GM23338 (cell line): ENCODE measurements at places on chromosomes 13 and 19. TPM values are rescaled to one million over a fixed set of nuclear protein-coding genes. Genes with fewer than 3 reads are reported as not detected.
A peak's percentile ranks its signal among the peaks of the same experiment; 100 is the strongest.

DNA sequence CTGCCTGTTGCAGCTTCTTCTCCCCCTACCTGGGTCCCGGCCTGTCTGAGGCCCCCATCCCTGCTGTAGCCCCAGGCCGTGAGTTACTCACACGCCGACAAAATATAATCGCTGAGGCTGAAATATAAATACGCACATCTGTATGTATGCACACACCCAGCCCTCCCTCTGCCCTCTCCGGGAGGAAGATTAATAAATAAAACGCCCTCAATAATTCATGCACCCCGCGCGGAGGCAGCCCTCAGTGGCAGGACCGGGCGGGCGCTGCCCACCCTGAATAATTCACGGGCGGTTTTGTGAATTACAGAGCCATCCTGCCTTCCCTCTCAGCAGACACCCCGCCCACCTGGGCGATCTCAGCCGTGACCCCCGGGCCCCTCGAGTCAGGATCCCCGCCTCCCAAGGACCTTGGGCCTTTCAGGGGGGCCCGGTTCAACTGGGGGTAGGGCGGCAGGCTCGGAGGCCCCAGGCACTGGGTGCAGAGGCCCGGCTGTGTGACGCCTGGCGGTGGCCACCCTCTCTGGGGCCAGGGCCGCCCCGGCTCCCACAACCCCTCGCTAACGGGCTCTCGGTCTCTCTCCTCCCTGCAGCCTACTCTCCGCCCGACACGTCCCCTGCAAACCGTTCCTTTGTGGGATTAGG, 24.2 kb downstream of the SMIM24 start:
- DNase-seq = no peak

DNA sequence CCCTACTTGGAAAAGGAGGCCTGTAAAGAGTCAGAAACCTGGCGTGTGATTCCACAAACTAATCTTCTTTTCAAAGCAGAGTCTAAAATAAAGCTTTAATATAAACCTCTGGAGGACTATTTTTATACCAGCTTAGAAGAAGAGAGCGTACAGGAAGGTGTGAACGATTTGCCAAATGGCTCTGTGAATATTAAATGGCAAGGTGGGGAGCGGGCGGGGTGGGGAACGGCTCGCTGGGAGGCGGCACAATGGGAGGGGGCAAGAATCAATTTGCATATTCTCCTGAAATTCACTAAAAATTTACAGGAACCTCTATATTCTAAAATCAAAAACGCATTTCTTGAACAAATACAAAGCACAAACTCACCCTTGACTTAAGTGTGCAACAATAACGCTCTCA, 982 bp downstream of the ZNF780B start:
- DNase-seq = no peak

- no peak for DNase-seq
Measured at GRCh38 chr19:29497241-29497640, 28.6 kb upstream of the VSTM2B start.

DNA sequence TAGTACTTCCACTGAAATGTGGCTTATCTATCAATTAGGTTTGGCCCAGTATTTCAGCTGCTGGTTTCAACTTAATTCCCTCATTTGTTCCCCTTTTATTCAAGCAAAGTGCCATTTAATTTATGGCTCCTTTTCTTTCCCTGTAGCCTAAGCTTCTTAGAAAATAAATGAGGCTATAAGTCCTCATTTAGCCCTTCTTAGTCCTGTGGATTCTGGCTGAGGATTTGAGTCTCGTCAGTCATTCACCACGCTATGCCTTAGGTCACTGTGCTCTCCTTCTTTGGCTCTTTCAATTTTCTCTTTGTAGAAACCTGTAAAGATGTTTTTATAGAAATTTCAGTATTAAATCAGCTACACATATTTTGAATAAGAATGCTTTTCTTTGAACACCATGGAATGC, 579.1 kb downstream of the GPC6 start:
- DNase-seq = no peak

GRCh38 chr13:39952249-39953233, 297.1 kb downstream of the COG6 start:
- DNase-seq = peak; percentile 26

DNA sequence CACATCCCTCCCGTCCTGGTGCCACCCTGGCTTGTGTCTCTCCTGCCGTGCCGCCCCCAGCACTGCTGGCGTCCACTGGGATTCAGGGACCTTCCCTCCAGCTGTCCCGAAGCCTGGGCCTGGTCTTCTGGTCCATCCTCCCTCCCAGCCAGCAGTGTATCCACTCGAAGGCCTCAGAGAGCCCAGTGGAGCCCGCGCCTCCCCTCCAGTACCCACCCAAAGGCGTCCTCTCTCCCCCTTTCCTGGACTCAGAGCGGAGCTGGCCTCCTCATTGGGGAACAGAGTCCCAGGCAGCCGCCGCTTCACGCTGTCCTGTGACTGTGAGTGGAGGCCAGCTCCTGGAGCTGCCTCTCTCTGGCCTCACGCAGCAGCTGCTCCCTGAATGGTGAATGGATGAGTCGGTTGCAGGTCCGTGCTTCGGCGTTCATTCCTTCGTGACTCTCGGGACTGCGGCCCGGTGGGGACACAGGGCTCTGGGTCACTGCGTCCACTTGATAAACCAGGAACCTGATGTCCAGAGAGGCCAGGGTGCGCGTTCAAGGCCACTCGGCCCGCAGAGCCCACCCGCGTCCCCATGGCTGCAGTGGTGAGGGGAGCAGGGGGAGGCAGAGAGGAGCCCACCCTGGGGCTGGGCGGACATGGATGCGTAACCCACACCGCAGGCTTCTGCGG, 12.1 kb downstream of the ONECUT3 start:
- no peak for DNase-seq

DNA sequence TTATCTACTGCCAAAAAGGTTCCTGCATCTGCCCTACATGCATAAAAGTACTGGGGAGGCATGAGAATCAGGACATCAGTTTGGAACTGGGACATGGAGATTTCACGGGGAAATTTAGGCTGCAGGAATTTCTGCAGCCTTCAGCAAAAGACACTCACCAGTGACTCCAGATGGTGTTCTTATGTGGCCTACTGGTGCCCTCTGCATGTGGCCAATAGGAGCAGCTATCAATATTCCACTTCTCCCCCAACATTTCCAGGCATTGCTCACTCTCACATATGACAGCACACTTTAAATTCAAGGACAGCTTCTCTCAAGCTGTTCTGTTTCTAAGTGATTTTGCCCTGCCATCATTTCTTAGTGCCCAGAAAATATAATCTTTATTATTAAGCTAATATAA, 570.5 kb upstream of the ARGLU1 start:
- peak; percentile 25 for DNase-seq

DNA sequence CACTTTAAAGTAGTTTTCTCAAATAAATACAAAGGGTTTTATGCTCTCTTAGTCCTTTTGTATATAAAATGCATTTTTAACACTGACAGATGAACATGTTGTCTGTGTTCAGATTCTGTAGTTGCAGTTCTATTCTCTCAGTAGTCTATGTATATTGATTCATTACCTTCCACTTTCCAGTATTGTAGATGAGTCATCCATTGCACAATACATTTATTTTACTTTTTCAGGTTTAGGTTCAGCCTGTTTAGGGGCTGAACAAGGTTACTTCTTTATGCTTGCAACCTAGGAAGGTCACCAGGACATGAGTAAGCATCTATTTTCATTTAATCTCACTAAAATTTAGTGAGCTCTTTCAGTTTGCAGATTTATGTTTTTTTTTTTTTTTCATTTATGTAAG, 173.6 kb downstream of the NALCN start:
- DNase-seq = no peak

DNA sequence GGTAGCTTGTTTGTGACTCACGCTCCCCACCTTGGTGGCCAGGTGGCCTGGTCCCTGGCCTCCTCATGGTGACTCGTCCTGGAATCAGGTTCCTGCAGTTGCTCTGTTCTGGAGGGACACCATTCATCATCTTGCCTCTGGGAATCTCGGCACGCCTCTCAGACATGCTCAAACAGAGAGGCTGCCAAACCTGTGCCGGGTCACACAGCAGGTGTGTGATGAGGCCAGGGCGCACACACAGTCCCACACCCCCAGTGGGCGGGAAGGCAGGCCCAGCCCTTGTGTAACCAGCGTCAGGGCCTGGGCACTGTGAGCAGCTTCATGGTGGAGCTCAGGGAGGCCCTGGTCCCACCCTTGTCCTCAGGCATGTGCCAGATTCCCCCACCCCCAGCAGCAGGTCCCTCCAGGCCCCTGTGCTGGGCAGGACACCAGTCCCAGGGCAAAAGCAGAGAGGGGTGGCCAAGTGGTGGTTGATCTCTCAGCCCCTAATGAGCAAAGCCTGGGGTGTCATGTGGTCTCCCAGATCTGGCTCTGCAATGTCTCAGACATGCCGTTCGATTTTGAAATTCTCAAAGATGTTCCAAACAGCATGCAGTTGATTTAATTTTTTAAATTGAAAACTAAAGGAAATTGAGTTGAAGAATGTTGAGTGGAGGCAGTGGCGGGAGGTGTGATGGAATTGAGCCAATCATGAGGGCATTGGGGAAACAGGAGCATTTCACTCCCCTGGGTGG, 12.1 kb downstream of the CEBPA start:
- no peak for DNase-seq

DNA sequence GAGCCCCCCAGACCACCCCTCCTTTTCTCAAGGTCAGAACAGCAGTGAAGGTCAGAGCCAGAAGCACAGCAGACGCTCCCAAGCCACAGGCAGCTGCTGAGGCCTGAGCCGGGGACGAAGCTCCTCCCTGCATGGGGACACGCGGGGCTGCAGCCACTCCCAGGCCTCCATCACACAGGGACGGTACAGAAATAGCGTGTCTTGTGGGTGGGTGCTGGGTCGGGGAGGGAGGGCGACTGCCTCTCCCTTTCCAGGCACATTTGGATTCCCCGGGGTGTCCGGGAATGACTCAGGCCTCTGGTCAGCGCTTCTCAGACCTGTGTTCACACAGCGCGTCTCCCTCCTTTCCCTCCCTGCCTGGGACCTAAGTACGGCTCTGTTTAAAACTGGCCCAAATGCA, 33.2 kb downstream of the RASA3 start:
- no peak for DNase-seq

GRCh38 chr13:57087006-57087405, 53.7 kb upstream of the PRR20A start:
- no peak for DNase-seq

- peak; percentile 38 for DNase-seq
Measured at GRCh38 chr19:48363500-48363809, 285 bp downstream of the TMEM143 start.

- DNase-seq = no peak
Measured at GRCh38 chr19:2952953-2953481, 8.2 kb upstream of the ZNF77 start.

DNA sequence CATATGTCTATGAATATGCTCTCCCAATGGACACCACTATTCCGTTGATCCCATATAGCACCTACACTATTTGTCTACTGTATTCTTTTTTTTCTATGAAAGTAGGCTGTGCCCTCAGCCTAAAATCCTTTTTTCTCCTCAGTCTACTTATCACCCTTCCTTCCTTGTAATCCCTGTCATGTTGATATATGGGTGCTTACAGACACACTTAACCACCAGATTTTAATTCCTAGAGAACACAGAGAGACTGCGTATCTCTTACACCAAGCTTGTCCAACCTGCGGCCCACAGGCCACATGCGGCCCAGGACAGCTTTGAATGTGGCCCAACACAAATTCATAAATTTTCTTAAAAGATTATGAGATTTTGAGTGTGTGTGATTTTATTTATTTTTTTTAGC, 101.1 kb downstream of the ZAR1L start:
- no peak for DNase-seq

DNA sequence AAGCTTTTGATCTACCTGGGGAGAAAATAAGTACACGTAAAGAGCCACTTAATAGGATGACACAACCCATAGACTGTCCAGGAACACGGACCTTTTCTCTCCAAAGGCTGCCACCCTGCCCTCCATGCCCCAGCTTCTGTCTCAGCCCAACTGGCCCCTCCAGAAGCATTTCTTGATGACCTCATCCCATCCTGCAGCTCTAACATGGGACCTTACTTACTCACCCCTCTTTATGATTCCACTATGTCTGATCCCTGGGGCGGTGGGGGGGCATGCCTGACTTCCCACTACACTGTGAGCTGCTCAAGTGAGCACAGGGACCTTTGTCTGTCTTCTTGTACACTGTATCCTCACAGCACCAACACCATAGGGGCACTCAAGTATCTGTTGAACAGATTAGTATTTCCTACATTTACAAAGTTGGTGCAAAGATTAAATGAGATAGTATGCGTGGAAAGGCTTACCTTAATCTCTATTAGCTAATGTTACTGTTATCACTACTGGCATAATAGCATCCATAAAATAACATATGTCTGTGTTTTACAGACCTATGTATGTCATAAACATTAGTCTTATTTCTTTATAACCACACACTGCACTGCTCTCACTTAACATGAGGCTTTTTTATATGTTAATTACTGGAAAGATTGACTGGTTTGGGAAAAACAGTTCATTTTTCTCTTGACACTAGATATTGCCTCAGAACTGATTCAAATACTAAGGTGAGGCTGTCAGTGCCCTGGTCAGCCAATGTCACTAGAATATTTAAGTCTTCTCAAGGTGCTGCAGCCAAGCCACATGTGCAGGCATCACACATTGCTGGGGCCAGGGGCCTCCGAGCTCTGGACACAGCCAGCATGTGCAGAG, 100.9 kb downstream of the FOXO1 start:
- DNase-seq = no peak

- no peak for DNase-seq
Measured at GRCh38 chr19:16871871-16872270, 16.9 kb upstream of the F2RL3 start.

ZNF507 gene
- total RNA-seq = 23.4 and 23.6 TPM in 2 replicates

MAST1 gene
- 13.4 and 19.9 TPM in 2 replicates for total RNA-seq

RCBTB2 gene
- total RNA-seq = 15.3 and 20.8 TPM in 2 replicates

CDC42EP5 gene
- 0.35 and 3.4 TPM in 2 replicates for total RNA-seq

TRPC4 gene
- total RNA-seq = 1.9 and 2.1 TPM in 2 replicates

ELANE gene
- not detected in 2 replicates for total RNA-seq

EID2 gene
- 22.8 and 25.2 TPM in 2 replicates for total RNA-seq
